ENCODE measurements at places on chromosomes 13 and 19.
A peak's percentile ranks its signal among the peaks of the same experiment; 100 is the strongest.

- no peak for DNase-seq
These were observed 15.2 kb downstream of the BIVM start for GRCh38 chr13:102814025-102814607.

GRCh38 chr13:79096099-79096498, 310.0 kb downstream of the RBM26 start:
- DNase-seq, result no peak

GRCh38 chr13:37797631-37798030, 71.9 kb downstream of the TRPC4 start:
- no peak for DNase-seq

DNA sequence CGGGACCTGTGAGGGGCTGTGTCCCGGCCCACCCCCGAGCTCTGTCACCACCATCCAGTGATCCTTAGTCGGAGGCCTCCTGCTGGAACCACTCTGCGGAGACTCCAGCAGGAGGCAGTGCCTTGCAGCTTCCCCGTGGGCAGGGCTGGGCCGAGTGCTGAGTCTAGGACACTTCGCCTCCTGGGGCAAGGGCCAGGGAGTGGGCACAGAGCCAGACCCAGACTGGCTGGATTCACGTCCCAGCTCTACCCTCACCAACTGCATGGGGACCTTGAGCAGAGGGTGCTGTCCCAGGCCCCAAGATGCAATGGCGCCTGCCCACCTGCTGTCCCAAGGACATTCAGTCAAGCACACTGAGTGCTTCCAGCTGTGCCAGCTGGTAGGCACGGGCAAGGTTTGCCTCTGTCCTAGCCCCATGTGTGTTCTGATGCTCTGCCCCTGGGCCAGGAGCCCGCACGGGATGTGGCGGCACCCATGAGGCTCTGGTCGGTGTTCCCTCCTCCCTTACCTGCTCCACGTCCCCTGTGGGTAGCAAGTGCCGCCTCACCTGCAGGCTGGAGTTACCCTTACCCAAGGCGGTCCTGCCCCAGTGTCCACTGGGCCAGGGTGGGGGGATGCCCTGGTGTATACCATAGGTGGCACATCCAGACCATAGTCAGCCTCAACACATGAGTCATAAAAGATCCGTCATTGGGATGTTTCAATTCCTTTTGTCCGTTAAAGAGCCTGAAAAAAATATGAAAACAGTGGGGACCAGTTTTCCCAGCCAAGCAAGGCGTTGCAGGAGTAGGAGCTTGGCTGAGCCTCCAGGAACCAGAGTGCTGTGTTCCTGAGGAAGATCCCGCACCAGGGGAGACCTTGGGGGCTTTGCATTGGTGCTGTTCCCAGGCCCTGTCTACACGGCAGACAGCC, 7.4 kb downstream of the FZR1 start:
- DNase-seq, result no peak

DNA sequence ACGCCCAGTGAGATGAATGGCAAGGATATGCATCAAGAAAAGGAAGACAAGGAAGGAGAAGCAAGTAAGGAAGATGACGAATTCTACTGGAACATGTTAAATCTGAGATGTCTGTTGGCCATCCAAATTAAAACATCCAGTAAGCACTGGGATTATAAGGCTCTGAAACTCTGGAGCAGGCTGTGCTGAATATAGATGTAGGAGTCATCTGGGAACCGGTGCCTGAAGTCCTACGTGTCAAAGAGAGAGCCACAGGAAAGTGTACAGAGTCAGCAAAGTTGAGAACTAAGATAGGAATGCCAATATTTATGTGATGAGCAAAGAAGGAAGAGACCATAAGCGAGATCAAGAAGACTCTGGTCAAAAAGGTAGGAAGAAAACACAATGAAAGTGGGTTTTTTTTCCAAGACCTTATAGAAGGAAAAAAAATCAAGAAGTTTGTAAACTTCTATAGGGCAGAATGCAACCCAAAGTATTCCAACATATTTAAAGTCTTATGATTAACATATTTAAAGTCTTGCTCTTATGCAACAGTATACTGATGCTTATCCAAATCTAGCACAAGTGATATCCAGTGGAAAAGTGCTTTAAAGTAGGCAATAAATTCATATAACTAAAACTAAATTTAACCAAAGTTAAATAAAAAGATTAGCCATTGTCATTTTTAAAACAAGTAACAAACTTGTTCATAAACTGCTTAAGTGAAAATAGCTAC, 51.2 kb upstream of the EEF1AKMT1 start:
- DNase-seq, result no peak

DNA sequence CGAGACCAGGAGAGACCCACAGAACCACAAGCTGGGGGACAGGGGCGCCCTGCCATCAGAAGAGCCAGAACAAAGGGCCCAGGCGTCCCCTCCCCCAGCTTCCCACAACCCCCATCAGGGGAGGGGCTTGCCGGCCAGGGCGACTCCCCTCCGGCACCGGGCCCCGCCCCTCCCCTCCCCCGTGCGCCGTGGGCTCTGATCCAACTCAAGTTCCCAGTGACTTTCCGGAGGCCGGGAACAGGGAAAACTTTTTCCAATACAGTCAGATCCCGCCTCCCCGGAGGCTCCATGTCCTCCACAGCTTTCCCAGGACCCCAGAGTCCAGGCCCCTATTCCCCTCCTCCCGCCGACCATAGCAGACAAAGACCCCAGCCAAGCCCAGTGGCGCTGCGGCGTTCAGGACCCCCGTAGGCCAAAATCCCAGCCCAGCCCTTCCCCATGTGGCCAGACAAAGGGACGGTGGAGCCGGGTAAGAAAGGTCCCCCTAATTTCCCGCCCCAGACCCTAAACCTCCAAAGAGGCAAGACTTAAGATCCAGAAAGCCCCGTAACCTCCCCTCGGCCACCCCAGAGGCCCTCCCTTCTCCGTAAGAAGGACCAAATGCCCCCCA, 673 bp downstream of the TEAD2 start:
- peak; percentile 86 for DNase-seq

GRCh38 chr13:30509254-30510050, 43.7 kb upstream of the HMGB1 start:
- no peak for DNase-seq

DNA sequence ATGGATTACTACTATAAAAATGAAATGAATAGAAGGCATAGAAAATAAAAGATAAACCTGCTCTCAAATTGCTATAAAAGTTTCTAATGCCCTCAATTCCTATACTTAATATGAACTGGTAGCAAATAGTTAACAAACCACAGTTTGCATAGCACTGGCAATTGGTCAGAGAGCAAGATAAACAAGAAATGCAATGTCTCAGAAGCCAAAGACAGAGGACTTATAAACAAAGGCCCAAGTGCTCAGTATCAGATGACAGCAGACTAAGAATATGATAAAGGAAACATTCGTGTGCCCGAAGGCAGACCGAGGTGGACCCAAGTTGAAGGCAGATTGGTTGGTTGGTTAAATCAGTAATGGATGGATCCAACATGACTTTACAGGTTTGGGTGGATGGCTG, 50.6 kb downstream of the IPO5 start:
- DNase-seq, result no peak

GRCh38 chr13:100269837-100270236, 180.9 kb downstream of the PCCA start:
- DNase-seq, result no peak

GRCh38 chr13:82569581-82569980, 1312.7 kb downstream of the SLITRK1 start:
- no peak for DNase-seq

- DNase-seq, result no peak
These were observed 8.1 kb downstream of the TIMM29 start for GRCh38 chr19:10936661-10937084.

- no peak for DNase-seq
These were observed 244.8 kb downstream of the NHLRC3 start for GRCh38 chr13:39283072-39283471.

- DNase-seq, result no peak
These were observed 70.1 kb downstream of the TDRD3 start for GRCh38 chr13:60467098-60467497.

GRCh38 chr13:113746671-113747070, 12.4 kb upstream of the TMEM255B start:
- no peak for DNase-seq

DNA sequence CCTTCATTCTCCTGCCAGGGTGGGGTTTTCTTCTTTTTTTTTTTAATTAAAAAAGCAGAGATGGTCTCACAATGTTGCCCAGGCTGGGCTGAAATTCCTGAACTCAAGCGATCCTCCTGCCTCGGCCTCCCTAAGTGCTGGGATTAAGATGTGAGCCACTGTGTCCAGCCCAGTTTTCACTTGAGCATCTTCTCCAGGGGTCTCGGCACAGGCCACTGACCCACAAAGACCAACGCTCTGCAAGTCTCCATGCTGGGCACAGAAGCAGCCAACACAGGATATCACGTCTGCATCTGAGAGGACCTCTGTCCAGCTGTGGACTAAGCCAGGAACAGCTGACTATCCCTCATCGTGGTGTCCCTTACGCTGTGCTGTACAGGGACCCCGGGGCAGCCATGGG, 9.5 kb upstream of the TMEM86B start:
- no peak for DNase-seq

GRCh38 chr19:10692673-10693264, 8.5 kb upstream of the QTRT1 start:
- no peak for DNase-seq

GRCh38 chr19:49104229-49104864, 9.8 kb upstream of the LIN7B start:
- no peak for DNase-seq

DNA sequence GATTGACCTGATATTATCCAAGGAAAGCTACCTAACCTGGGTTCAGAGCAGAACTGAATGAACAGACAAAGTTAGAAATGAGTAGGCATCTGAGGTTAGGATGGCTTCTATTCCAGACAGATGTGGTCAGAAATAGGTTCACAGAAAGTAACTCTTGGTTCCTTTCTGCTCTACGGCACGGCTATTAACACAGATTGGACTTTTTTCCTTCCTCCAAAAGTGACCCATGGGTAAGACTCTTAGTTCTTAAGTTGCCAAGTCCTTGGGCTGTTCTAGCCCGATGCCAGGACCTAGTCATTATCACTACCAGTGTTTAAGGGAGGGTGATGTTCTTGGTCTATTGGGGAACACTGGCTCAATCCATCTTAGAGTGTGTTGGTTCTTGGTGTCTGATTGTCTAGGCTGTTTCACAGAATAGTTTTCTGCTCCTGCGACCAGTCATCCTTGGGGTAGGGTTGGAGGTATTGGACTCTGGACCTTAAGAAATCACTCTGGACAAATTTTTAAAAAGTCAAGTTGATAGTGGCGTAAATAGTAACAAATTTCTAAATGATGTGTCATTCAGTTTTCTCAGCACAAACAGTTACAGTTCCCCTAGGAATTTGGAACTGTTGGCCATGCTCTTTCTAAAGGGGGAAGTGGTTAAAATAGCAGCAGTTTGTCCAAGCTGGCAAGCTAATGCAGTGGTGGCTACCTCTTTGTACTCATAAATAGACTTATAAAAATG, 60.1 kb upstream of the MYCBP2 start:
- no peak for DNase-seq

DNA sequence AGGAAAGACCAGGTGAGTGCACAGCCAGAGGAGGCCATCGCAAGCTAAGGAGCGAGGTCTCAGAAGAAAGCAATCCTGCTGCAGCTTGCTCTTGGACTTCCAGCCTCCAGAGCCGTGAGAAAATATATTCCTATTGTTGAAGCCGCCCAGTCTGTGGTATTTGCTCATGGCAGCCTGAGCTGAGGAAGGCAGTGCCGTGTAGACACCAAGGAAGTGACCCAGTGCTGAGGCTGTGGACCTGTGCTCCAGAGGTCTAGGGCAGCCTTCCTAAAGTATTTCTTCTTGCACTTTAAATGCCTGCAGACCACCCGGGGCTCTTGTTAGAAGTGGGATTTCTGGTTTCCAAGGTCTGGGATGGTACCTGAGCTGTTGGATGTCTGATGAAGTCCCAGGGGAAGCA, 158.5 kb upstream of the KL start:
- DNase-seq, result no peak

DNA sequence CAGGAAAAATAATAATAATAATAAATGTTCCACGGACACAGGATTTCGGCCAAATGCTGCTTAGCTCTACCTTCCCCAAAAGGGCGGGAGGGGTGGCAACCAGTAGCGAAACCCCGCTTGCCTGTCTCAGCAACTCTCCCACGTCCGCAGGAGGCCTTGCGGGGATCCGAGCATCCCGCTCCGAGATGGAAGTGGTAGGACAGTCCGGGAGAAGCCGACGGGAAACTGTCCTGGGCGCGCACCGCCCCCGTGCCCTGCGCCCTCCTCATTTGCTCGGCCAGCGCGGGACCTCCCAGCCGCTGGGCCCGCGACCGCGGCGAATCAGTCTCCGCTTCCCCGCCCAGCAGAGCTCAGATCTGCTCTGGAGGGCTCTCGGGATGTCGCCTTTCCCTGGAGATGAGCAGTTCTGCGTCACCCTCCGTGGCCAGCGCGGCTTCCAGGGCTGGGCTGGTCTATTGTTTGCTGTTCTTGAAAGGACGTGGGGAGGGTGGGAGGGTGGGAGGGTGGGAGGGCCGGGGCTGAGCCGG, 48.9 kb upstream of the PABPC3 start:
- DNase-seq, result no peak

Data from breast epithelium (tissue), 4 donors.